M059J (cell line): ENCODE measurements at places on chromosomes 5 and 9.

DNA sequence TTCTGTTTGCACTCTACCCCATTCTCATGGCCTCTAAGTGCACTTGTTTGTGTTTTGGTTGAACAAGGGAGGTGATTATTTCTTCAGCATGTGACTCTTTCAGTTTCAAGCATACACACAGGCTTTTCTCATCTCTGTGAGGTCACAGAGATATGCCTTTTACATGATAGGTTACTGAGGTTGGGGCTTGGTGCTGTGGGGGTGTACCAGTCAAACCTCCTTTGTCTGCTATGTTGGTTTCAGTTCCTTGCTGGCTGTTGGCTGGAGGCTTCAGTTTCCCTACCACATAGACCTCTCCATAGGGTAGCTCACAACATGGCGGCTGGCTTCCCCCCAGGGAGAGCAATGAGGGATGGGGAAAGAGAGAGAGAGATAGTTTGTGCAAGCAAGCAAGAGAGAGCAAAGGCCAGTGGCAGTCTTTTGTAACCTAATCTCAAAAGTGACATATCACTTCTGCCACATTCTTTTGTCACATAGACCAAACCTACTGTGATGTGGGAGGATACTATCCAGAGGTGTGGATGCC is 96.7 kb upstream of the SEMA6A start:
- no peak for DNase-seq

- no peak for DNase-seq
Measured at GRCh38 chr9:113665064-113665463, 201.5 kb downstream of the RGS3 start.

DNA sequence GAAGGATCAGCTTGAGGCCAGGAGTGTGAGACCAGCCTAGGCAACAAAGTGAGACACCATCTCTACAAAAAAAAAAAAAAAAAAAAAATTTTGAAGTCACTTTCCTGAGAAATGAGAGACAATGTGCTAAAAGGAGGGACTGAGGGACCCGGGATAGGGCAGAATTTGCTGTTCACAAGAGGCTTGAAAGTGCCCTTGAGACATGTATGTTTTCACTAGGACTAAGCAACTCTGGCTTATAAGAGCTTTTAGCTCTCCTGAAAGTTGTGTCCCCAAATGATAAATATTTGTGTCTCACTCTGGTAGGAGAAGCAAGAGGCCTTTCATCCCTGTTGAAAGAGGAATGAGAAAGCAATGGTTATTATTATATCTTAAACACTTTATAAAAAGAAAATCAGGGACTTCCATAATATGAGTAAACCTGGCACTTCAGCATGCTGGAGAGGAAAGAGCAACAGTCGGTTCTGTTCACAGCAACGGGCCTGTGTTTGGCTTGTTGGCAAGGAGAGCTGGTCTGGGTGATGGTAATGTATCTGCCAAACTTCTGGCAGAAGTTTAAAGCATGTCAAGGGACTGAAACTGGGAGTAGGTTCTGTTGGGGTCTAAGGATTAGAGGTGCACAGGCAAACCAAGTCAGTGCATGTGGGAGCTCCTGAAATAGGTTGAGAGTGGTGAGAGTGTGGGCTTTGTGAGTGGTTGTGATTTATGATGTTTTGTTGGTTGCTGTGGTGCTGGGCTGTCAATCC is 32.2 kb downstream of the ENTREP1 start:
- DNase-seq: no peak

- no peak for DNase-seq
Measured at GRCh38 chr5:98961665-98962344, 33.0 kb upstream of the CHD1 start.

DNA sequence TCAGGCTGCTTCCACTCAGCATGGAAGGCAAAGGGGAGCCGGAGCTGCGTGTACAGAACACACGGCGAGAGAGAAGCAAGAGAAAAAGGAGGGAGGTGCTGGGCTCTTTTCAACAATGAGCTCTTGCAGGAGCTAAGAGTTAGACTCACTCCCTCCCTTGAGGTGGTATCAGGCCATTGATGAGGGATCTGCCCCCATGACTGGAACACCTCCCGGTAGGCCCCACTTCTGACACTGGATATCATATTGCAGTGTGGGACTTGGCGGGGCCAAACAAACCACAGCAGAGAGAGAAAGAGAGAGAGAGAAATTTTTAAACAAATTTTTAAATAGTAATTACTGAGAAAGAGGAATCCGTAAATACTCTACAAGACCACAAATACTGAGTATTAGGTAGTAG is 182.2 kb downstream of the TRIO start:
- DNase-seq: peak; percentile 34

DNA sequence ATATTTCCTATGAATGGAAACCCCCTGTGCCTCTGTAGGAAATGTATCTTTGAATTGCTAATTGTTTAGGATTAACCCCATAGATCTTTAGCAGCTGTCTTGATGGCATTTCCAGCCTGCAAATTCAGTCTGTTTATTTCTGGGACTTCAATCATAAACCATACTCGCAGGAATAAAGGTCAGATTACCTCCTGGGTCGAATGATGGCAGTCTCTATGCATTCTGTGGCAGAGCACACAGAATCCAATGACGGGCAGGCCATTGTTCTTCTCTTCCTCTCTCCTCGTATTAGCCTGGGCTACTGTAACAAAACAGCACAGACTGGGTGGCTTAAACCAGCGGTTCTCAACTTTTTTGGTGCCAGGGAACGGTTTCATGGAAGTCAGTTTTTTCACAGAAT is 199.9 kb downstream of the PCSK5 start:
- no peak for DNase-seq

DNA sequence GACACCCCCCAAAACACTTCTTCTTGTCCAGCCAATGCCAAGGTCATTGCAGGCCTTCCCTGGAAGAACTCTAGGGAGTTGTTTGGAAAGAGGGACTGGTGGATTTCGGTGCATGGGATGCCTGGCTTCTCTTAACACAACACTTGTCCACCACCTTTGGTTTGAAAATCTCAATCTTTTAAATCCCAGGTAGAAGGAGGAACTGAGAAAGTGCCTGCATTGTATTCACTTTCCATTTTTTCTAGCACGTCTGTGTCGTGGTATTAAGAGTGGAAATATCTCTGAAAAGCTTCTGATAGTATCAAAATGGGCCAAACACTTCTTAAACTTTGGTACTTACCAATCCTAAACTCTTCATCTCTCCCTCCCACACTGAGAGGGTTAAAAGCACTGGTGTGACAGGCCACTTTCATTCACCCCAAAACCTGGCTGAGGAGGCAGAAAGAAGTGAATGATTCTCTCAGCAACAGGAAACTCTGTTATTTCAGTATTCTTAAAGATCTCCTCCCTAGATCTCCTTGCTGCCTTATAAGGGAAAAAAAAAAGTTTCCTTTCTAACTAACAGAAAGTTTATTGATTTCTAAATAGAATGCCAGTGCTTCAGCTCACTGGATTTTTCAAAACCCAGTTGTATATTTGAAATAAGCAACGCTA is 3.9 kb upstream of the NFIB start:
- DNase-seq: no peak

DNA sequence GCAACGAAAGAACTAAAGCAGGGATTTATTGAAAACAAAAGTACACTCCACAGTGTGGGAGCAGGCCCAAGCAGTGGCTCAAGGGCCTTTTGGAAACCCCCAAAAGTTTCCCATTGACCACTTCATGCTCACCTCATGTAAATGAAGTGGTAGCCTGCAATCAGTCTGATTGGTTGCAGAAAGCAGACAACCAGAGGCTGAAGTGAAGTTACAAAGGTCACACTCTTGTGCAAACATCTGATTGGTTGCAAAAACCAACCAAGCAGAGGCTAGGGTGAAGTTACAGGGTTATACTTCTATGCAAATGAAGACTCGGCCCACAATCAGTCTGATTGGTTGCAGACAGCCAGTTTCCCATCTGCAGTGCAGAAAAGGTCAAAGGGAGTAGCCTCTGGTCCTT is 258.0 kb downstream of the YTHDC2 start:
- DNase-seq: no peak
